ENCODE measurements at places on chromosomes 1 and 21.
A peak's percentile ranks its signal among the peaks of the same experiment; 100 is the strongest.

GRCh38 chr1:70134148-70134547 is 71.2 kb downstream of the LRRC40 start:
- DNase-seq: peak; percentile 45

GRCh38 chr1:95027046-95027445 is 45.7 kb downstream of the ALG14 start:
- no peak for DNase-seq

DNA sequence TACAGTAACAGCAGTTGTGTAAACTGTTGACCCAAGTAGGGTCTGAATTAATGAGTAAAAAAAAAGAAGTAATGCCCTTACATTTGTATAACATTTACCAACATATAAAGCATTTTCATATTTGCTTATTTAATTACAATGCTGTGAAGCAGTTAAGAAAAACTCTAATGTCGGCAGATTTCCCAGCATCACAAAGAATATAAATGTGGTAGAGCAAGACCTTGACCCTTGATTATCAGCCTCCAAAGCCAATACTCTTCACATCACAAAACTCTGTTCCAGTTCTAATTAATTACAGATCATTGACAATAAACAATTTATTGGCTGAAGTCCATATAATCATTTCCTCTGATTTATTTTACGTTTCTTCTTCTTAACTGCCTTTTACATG is 130.2 kb downstream of the DUSP10 start:
- DNase-seq: no peak

GRCh38 chr1:202007805-202008489 is 2.4 kb upstream of the ELF3 start:
- no peak for DNase-seq

GRCh38 chr1:11314959-11315358 is 42.0 kb downstream of the UBIAD1 start:
- no peak for DNase-seq

DNA sequence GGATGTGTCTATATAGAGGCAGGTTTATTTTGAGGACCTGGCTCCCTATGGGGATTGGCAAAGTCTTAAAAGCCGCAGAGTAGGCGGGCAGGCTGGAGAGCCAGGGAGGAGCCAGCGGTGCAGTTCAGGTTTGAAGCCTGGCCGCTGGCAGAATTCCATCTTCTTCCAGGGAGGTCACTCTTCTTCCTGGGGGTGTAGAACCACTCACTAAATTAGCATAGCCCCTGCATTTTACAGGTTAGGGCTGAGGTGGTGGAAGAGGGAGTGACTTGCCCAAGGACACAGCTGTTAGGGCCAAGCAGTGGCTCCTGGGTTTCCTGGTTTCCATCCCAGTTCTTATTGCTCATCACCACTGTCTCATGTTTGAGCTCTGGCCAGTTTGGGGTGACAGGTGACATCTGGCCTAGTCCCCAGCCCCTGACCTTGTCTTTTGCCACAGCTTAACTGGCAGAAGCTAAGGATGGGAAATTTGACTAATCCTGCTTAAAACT is 1.4 kb downstream of the PINK1 start:
- peak; percentile 67 for DNase-seq

DNA sequence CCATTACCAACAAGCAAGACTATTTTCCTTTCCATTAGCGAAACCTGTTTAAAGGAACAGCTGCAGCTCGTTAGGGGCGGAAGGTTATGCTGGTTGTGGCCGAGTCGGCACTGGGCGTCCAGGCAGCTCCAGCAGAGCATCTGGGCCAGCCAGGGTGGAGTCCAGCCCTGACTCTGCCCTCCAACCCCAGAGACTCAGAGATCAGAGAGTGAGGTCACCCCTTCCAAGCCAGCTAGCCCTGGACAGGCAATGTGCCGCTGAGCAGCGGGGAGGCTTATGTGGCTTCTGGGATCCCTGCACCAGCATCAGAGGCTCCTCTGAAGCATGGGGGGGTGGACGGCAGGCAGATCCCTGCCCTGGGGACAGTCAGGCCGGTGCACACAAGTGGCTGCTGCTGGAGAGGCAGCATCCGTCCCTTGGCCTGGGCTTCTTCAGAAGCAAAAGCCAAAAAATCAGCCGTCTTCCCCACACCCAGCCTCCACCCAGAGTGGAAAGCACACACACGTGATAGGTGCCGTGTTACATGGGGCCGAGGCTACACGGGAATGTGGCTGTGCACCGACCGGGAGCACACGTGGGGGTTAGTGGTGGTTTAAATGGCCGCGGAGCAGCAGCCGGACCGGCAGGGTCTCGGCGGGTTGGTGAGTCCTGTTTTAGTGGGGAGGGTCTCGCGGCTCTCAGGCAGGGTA is 30.1 kb downstream of the SLC66A1 start:
- no peak for DNase-seq

DNA sequence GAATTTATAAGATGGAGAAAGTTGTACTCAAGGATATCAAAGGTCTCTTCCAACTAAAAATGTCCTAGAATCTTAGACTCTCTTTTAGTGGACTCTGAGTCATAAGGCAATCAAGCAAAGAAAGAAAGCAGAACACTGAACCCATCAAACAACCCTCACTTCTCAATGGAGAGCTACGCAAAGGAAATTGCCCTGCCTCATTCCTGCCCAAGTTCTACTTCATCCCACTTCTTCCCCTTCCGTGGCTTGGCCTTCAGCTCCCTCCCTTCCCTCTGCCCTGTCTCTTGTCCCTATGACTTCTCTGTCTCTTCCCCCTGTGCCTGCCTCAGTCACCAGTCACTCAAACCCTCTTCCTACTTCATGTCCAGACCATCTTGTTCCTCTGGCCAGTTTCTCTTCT is 58.5 kb downstream of the RIMS3 start:
- DNase-seq: no peak

DNA sequence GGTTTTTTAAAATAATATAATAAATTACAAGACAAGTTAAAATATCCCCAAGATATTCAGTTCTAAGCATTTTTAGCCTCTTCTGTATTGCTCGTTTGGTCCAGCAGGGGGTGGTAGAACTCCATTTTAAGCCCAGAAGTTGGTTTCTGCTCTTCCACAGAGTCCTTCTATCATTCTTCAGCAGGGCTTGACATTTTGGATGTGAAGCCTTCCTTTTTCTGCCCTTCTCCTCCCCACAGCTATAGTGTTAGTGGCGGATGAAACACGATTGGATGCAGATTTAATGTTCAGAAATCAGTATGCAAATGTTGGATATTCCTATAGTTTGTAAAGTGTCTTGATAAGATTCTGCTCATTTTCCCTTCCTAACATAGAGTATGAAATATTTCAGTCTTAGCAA is 1.4 kb downstream of the NCAM2 start:
- peak; percentile 50 for DNase-seq

DNA sequence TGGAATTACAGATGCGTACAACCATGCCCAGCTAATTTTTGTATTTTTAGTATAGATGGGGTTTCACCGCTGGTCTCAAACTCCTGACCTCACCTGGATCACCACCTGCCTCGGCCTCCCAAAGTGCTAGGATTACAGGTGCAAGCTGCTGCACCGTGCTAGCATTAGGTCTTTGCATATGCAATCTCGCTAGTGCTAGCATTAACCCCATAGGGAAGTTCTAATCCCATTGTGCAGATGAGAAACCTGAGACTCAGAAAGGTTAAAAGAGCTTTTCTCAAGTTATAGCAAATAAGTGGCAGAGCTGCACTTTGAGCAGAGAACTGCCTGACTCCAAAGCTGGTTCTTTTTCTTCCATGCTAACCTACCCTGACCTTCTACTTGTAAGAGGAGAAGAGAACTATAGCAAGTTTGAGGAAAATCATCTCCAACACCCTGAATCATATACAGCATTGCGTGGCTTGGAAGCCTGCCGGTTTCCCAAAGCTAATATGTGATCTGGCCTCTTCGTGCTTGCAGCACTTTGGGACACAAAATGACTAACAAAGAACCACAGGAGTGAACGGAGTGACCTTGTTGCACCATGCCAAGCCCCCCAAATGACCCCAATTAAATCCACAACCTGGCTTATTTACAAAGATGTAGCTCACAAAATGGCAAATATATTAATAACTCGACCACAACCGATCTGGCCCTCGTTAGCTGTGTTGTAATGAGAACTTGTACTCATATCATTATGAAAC is 185.1 kb downstream of the TM2D1 start:
- DNase-seq: no peak

GRCh38 chr1:48040154-48040553 is 43.0 kb upstream of the TRABD2B start:
- DNase-seq: no peak

- DNase-seq: no peak
Measured at GRCh38 chr21:43743947-43744346, 25.0 kb downstream of the PDXK start.

GRCh38 chr1:183222909-183223308 is 36.8 kb downstream of the LAMC2 start:
- no peak for DNase-seq

DNA sequence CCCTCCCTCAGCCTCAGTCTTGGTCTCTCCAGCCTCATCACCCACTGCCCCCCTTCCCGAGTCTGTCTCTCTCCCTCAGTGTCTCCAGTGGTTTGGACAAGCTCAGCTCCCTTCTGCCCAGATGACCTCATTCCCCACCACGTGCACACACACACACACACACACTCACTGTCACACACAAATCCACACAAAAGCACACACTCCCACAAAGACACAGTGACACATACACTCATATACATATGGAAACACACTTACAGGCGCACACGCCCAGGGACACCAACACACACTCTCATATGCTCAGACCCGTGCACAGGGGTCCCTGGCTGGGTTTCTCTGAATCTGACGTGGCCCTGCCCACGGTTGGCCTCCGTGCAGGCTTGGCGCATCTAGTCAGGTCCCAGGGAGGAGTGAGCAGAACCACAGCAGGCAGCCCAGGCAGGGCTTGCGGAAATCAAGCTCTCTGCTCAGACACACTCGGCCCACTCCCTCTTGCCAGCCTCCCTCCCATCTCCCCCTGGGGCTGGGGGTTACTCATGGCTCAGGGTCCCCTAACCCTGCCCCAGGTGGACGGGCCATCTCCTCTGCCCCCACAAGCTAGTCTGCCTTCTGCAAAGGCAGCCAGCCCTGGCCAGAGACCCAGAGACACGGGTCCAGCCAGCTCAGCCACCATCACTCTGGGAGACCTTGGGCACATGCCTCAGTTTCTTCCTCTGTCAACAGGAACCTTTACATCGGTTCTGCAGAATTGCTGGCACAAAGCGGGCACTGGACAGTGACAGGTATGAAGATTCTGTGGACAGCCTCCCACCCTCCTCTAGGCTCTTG is 38.5 kb upstream of the FAM131C start:
- no peak for DNase-seq

DNA sequence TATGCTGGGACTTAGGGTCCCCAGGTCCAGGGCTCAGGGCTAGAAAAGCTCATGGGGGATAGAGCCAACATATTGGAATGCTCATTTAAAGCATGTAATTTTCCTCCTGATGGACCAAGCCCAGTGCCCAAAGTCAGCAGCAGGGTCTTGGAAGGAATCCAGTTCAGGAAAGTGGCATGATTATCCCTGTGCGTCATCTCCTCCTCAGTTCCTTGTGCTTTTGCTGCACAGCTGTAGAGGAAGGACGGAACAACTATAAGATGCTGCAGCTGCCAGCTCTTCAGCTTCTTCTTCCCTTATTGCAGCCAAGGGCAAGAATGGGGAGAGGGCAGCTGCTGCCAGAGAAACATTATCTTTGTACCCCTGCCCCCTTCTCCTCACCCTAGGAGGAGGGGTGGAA is 58.4 kb downstream of the OVGP1 start:
- DNase-seq: no peak

DNA sequence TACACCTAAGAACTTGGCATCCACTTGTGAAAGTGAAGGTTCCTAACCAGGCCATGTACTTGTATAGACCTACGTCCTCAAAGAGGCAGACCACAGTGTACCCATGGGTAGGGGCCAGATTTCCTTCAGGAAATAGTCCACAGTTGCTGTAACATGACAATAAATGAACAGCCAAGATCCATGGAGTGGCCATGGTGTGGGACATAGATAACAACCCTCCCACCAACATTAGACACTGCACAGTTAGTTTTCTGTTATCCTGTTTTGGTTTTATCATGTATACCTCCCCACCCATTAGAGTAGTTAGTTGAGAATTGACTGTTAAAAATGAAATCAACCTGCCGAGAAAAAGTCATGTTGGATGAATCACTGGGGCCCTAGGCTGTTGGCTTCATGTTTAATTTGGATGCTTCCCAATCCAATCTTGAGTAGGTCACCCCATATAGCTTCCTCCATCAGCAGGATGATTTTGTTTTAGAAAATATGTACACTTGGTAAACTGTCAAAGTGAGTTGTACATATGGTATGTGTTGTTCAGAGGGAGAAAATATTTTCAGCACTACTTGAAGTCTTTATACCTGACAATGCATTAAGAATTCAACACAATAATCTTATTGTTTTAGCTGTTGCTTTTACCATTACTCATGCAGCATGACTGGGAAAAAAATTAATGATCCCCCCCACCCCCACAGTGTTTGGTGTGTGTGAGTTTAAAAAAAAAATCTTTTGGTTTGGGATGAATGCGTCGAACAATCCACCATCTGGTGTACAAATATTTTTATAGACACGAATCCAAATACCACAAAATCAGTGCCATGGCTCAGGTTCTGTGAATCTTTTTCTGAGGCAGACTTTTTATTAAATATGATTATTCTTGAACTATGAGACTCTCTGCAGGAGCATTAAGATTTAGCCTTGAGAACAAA is 88.3 kb upstream of the ARHGAP29 start:
- no peak for DNase-seq

DNA sequence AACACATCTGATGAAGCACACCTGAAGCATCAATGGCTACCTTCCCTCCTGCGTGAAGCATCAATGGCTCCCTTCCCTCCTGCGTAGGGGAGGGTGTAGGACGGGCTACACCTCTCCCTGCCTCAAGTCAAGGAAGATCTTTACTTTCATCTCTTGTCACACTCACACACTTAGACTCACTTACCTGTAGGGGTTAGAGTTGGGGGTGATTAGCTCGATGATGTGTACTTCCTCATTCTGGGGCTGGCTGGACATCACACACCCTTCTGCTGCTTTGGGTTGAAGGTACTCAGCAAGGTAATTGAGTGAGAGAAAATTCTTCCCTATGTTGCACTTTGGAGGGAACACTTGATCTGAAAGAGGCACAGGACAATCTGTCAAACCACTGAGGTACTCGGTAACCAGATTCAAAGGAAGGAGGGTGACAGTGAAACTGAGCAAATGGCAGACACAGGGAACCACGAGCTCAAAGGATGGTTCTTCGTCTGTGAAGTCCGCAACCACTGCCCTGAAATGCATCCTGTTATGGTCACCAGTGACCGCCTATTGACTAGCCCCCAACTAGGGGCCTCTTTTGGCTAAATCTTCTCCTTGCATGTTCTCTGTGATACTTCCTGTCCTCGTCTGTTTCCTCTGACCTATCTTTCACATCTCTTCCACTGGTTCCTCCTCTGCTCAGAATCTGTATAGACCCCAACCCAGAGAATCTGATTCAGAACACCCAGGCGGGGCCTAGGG is 156.2 kb downstream of the TGFBR3 start:
- no peak for DNase-seq

GRCh38 chr21:34280959-34281358 is 82.8 kb upstream of the KCNE2 start:
- no peak for DNase-seq

GRCh38 chr1:175338387-175339135 is 146.0 kb upstream of the KIAA0040 start:
- DNase-seq: peak; percentile 82
